NCI-H1436 (cell line): ENCODE measurements at places on chromosomes 5 and 9.

GRCh38 chr5:149434162-149435014 lies 55.3 kb upstream of the IL17B start:
- peak; percentile 40 for DNase-seq

DNA sequence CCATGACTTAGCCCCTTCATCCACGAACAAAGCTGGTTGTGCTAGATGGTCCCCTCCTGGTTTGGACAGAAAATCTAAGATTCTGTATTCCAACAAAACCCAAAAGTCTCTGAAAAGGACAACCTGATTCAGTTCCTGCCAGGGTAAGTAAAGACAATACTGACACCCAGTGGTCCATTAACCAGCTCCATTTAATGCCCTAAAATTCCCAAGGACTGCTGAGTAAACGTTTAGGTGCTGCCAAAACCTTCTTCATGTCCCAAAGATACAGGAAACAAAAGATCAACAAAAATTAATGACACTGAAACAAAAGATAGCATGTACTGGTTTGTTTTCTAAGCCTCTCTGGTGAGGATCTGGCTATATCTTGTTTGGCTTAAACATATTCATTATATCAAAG lies 25.3 kb upstream of the PPP1R2B start:
- peak; percentile 41 for DNase-seq

GRCh38 chr5:862367-863243 lies 11.8 kb upstream of the ZDHHC11 start:
- DNase-seq: no peak

GRCh38 chr5:66742083-66742895 lies 146.1 kb downstream of the MAST4 start:
- peak; percentile 3 for DNase-seq

DNA sequence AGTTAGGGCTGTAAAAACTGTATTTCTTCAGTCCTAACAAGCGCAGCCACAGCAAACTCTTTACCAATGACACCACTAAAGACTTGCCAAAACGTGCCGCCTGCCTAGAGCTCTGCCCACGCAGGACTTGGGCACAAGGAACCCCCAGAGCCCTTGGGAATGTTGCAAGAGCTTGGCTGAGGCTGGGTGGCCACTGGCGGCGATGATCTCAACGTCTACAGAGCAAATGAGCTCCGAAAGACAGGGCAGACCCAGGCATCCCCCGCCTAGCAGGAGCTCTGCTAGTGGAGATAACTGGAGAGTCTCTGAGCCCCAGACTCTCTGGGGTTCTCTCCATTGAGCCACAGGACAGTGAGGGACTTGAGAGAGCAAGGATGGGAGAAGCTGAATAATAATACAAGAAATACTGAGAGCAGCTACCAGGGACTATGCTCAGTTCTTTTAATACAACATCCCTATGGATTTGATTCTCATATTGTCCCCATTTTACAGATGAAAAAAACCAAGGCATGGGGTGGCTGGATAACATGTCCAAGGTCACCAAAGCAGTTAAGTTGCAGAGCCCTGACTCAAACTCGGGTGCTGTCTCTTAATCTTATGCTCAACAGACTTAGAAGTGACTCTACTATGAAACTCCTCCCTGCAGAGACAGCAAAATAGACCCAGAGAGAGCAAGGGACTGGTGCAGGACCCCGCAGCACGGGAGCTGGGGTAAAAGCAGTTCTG lies 32.5 kb downstream of the SHB start:
- DNase-seq: no peak

DNA sequence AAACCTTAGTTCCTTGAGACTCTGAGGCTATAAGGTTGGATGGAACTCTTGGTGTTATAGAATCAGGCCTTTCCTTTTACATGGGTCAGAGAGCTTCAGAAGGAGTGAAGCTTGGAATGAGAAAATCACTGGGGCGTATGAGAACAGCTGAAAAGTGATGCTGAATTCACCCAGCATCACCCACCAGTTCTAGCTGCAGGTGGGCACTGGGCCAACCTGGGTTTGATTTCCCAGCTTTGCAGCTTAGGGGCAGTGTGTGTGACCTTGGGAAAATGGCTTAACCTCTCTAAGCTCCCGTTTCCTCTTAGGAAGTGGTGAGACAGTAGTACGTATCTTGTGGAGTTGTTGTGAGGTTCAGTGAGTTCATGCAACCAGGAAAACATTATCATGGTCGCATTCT lies 10.7 kb downstream of the PCDH12 start:
- no peak for DNase-seq

GRCh38 chr5:83512061-83512745 lies 40.7 kb downstream of the VCAN start:
- DNase-seq: no peak

DNA sequence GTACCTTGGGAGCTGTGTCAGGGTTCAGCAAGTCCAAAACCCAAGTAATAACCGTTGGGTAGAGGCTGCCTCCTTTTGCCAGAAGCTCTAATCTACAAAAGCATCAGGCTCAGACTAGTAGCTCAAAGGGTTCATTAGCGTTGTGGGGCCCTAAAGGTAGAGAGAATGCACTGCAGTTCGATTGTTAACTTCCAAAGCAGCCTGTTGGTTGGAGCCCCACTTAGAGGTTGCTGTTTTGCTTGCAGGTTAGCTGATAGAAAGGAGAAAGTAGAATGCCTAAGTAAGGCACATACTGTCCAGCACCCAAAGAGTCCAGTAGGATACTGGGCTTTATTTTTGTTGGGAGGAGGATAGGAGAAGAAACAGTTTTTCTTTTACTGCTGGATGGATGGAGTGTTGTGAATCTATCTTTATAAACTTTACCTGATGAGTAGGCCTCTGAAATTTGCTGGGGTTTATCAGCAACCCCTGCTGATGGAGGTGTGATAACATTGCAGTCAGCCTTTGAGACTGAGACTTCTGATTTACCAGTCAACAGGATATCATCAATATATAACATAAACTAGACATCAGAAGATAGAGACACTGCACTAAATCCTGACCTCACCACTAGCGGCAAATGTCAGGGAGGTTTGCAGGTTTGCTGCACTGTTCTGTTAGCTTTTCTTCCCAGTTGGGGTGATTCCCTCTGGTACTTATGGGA lies 34.8 kb downstream of the ZNF131 start:
- no peak for DNase-seq

DNA sequence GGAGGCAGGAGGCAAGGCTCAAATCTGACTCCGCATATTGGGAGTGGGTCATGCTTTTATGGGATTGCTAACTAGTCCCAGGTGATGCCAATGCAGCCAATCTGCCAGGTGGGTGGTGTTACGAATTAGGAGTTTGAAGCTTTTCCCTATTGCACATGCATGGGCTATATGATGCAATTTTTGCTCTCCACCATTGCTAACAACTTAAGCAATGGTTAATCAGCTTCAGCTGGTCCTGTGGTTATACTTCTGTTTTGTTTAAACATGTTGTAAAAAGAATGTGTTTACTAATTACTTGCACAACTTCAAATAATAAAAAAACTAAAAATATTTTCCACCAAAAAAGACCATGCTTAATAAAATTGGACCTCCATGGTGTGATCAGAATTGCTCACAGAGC lies 55.7 kb downstream of the SHC3 start:
- no peak for DNase-seq

DNA sequence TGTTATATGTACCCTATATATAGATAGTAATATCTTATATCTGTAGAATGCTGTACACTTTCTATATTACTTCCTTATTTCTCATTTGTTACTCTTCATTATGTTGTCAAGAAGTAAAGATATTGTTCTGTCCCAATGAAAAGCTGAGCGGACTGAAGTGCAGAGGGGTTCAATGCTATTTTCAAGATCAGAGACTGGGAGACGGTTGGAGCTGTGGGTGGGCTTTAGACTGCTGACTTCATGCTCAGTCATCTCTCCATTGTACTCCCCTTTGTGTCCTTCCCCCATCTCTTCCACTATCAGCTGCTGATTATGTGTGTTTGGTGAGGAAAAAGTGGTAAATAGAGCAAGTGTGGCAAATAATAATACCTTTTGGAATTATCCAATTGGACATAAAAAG lies 532.3 kb upstream of the ZNF608 start:
- no peak for DNase-seq

DNA sequence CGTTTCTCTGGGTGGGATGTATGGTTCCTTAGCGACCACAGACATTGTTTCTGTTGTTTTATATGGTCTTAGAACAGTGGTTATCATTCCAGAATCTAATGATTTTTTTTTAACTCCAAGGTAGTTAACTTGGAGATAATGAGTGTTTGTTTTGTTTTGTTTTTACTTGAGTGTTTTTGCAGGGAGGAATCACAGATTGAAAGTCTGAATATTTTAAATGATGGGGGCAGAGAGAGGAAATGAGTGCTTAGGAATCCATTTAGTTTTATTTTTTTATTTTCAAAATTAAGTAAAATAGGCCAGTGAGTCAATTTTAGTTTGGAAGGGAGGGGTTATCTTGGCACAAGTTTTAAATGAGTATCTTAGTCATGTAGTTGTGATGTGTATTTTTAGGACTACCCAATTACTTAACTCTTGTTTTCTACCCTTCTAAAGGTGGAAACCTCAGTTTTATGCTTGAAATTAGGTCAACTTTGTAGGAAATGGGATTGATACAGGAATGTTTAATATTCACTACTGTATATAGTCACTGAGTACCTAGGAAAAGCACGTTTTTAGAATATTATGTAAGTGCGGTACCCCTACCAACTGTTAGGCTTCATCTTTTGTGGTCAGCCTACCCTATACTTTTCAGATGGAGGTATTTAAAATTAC lies 2.0 kb downstream of the UBE2R2 start:
- no peak for DNase-seq

- DNase-seq: no peak
Observed at GRCh38 chr5:133497608-133498348, 114.6 kb downstream of the FSTL4 start.

- DNase-seq: no peak
Observed at GRCh38 chr9:126581893-126582292, 31.8 kb upstream of the LMX1B start.

DNA sequence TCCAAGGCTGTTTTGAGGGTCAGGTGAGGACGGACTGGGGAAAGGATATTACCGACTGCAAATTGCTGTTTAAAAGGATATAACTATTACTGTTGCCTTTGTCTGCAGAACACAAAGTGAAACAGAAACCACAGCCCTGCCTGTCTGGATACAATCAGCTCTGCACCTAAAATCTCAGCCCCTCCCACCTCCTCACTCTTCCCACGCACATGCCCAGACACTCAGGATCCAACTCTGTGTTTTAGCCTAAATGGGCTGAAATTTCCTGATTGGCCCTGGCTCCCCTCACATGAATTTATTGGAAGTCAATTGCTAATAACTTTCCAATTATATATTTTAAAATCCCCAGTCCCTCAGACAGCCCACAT lies 176.3 kb upstream of the PPP1R26 start:
- no peak for DNase-seq

- no peak for DNase-seq
Observed at GRCh38 chr9:97525451-97525850, 24.0 kb downstream of the TMOD1 start.

- DNase-seq: no peak
Observed at GRCh38 chr9:81492710-81493447, 196.5 kb downstream of the TLE1 start.

GRCh38 chr5:168916852-168917251 lies 337.7 kb upstream of the PANK3 start:
- no peak for DNase-seq

GRCh38 chr5:37319037-37319782 lies 51.7 kb downstream of the NUP155 start:
- no peak for DNase-seq

GRCh38 chr5:98638111-98638510 lies 135.4 kb upstream of the RGMB start:
- DNase-seq: no peak

GRCh38 chr5:117732264-117732663 lies 1157.6 kb upstream of the SEMA6A start:
- DNase-seq: no peak

DNA sequence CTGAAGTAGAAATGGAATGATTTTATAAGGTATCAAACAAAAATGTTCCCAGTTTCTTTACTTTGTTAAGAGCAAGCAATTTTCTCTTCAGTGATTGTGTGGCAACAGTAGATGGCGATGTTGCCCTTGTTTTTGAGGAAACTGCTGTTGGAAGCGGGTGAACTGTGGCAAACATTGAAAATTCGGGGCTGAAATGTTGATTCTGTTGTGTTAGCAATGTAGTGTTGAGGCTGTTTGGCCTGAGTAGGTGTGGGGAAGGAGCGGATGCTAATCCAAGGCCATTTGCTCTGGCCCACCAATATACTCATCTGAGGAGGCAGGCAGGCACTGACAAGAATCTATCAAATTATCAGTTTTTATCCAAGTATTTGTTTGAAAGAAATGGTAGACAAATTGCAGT lies 129.8 kb downstream of the SLC12A2 start:
- peak; percentile 41 for DNase-seq

DNA sequence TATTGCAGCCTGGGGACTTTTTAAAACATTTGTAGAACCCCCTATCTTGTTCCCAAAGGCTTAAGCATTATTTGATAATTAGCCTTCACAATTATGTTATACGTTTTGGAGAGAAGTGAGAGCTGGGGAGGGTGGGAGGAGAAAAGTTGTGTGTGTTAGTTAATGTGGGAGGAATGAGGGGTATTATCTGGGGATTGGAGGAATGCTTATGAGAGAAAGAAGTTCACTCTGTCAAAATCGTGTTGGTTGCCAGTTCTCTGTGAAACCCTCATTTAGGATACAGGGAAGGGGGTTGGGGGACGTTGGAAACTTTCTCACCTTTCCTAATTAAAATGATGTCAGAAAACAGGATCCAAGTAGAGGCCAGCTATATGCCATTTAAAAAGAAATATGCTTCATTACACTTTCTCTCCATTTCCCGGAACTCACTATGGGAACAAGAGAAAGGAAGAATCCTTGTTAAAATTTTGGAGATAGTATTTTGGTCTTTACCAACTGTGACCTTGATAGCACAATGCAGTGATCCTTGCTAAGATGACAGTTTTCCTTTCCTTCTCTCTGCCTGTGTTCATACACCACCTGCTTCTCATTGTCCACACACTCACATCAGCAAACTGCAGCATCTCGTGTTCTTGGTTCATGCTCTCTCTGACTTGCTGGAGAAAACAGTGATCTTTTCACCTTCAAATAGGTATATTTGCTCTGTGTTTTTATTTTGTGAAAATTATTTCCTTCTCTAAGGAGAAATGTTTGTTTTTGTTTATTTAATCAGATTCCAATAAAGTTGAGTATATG lies 336.7 kb upstream of the CLINT1 start:
- no peak for DNase-seq

DNA sequence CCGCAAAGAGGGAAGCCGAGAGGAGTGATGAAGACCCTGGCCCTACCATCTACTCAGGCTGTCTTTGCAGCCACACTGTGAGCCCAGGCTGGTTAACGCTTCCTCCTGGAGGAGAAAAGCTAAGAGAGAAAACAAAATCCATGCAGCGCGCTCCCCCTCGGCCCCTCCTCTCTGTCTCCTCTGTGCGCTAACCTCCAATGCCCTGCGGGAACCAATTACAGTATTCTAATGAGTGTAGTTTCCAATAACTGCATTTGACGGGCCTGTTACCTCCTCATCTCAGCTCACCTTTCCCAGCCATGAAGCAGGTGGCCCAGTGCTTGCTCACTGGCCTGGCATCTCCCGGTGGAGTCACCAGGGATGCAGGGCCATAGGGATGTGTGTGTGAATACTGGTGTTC lies 565.5 kb downstream of the EBF1 start:
- peak; percentile 72 for DNase-seq
